ENCODE measurements at places on chromosomes 12 and 14. TPM values are rescaled to one million over a fixed set of nuclear protein-coding genes. Genes with fewer than 3 reads are reported as not detected.

Gene RTL1
- not detected for total RNA-seq

Gene SPX
- not detected for total RNA-seq

Gene KRT77
- not detected for total RNA-seq

Gene IL31
- not detected for total RNA-seq

Gene ACYP1
- 4.3 TPM for total RNA-seq
